ENCODE measurements at places on chromosomes 7 and 10.

- DNase-seq: no peak
These were observed 159.4 kb downstream of the GRID1 start for GRCh38 chr10:86207226-86207625.

GRCh38 chr7:91201442-91202113 is 62.7 kb upstream of the FZD1 start:
- DNase-seq: no peak

- DNase-seq: peak; percentile 75
These were observed 2.6 kb downstream of the PSMG3 start for GRCh38 chr7:1567049-1567771.

DNA sequence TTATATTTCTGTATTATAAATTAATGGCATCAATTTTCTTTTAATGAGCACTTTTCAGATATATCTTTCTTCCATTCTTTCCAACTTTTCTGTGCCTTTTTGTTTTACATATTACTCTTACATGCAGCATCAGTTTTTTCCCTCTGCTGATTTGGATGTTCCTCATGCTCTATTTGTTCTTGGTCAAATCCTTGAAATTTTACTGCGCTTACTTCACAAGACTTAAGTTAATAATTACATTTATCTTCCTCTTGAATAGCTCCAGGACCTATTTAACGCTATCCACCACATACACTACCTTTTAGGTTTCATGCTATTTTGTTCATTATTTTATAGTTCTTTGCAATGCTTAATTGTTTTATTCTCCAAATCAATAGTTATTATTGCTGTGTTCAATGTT is 97.6 kb upstream of the CTTNBP2 start:
- no peak for DNase-seq

DNA sequence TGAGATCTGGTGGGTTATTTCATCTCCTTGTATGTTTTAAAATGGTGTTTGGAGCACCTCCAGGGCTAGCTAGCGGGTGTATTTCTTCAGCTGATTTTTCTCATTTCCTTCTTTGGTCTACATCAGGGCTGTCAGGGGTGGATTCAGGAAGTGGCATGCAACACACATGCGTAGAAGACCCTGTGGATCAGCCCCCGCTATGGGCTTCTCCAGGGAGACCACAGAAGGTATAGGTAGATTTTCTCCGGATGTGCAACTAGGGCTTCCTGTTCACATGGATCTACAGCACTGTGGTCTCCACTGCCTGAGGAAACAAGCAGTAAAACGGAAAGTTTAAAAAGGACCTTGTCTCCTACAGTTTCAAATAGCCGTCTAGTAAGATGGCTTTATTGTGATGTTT is 10.4 kb downstream of the NUB1 start:
- no peak for DNase-seq

DNA sequence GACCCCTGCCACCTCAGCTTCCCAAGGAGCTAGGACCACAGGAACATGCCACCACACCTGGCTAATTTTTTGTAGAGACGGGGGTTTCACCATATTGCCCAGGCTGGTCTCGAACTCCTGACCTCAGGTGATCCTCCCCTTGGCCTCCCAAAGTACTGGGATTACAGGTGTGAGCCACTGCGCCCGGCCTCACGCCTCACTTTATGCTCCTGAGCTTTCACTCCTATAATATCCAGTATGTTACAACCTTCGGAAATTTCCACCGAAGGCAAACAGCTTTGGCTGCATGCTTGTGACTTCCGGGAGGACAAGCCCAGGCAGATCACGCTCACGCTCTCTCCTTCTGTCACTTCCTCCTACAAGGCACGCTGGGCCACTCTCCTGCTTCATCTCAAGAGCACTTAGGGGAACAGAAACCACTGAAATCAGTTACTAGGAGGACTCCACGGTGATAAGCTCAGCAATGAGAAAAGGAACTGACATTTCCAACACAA is 4.4 kb upstream of the MAD1L1 start:
- peak; percentile 77 for DNase-seq

DNA sequence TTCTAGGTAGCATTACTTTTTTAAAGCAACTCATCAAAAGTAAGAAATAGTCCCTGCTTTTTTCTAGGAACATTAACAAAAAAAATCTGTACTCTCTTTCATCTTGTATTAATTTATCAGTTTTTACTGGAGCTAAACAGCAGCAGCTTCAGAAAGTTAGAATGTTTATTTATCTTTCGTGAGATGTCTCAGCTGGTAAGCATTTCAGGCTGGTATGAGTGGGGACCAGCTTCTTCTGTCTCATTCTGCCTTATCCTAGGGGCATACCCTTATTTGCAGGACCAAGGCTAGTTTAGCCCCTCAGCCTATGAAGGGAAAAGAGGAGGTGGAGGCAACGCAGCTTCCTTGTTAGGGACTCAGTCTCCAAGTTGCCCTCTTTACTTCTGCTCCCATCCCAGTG is 35.1 kb downstream of the LANCL2 start:
- no peak for DNase-seq

GRCh38 chr10:78901694-78902093 is 167.1 kb upstream of the ZMIZ1 start:
- DNase-seq: no peak

DNA sequence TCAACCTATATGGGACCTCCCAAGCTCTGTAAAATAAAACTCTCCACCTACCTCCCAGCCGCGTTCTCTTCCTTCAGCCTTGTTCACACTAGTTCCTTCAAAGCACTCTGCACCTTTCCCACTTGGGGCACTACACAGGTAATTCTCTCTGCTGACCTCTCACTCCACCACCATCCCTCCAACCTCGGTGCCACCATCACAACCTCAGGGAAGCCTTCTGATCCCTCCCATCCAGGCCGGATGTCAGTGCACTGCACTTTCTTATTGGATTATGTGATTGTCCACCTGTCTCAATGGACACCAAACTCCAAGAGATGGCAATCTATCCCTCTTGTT is 7.0 kb downstream of the LARP4B start:
- DNase-seq: no peak

- no peak for DNase-seq
These were observed 467.5 kb downstream of the GPAM start for GRCh38 chr10:111716032-111716431.

- no peak for DNase-seq
These were observed 49.5 kb downstream of the PALS2 start for GRCh38 chr7:24622646-24623182.

GRCh38 chr7:136066304-136067143 is 89.4 kb upstream of the MTPN start:
- DNase-seq: no peak

GRCh38 chr7:94178230-94178629 is 174.1 kb upstream of the BET1 start:
- DNase-seq: no peak

GRCh38 chr7:91636129-91636724 is 244.3 kb downstream of the MTERF1 start:
- DNase-seq: no peak

GRCh38 chr10:110671788-110672579 is 27.8 kb downstream of the RBM20 start:
- no peak for DNase-seq

DNA sequence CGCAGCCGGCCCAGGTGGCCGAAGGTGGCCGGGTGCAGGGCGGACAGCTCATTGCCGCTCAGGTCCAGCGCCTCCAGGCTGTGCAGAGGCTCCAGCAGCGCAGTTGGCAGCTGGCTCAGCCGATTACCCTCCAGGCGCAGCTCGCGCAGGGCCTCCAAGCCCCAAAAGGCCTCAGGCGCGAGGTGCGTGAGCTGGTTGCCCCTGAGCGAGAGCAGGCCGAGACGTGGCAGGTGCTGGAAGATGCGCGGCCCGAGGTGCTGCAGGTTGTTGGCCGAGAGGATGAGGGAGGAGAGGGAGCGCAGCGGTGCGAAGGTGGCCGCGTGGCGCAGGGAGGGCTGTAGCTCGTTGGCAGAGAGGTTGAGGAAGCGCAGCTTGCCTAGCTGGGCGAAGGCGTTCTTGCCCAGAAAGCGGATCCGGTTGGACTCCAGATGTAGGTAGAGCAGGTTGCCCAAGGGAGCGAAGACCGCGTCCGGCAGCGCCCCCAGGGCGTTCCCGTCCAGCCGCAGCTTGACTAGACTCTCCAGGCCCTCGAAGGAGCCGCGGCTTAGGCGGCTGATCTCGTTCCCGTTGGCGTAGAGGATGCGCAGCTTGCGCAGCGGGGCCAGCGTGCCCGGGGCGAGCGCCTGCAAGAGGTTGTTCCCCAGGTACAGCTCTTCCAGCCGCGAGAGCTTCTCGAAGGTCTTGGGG is 923 bp downstream of the TRIL start:
- DNase-seq: no peak

DNA sequence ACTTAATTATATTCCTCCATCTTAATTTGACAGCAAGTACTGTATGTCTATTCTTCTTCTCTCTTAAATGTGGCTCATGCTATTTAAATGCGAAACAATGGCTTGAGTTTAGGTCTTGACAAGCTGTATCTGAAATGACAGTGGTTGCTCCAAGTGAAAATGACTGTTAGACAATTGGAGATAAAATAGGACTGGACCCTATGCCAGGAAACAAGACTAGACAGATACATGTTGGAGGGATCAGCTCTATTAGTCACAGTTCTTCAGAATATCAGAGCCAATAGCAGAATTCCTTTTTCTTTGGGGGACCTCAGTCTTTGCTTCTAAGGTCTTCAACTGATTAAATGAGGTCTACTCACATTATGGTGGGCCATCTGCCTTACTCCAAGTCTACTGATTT is 25.8 kb downstream of the KIAA1217 start:
- no peak for DNase-seq

Data from NCI-H187 treated with DMSO at 0.1 percent for 48 hours (cell line).